Caudate nucleus (tissue), 63 donors: ENCODE measurements at places on chromosomes 1 and 21.

GRCh38 chr1:151458802-151459330 is 428 bp downstream of the POGZ start:
- DNase-seq, result no peak

DNA sequence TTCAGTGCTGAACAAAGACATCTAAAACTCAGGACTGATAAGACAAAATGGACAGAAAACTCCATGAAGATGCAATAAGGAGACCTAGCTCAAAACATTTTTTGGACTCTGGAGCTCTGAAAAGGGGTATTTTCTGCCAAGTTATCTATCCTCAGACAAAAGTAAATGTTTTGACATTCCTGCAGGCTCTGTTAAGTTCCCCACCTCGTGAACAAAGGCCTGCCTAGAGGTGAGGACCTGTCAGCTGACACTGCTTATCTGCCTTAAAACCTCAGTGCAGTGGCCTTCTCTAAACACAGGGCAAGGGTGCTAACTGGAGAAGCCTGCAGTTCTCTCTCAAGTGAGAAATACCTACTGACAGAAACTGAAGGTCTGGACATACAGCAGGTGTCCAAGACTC is 41.1 kb downstream of the COLGALT2 start:
- no peak for DNase-seq

GRCh38 chr1:153661111-153661708 is 2.7 kb downstream of the SNAPIN start:
- DNase-seq, result no peak

DNA sequence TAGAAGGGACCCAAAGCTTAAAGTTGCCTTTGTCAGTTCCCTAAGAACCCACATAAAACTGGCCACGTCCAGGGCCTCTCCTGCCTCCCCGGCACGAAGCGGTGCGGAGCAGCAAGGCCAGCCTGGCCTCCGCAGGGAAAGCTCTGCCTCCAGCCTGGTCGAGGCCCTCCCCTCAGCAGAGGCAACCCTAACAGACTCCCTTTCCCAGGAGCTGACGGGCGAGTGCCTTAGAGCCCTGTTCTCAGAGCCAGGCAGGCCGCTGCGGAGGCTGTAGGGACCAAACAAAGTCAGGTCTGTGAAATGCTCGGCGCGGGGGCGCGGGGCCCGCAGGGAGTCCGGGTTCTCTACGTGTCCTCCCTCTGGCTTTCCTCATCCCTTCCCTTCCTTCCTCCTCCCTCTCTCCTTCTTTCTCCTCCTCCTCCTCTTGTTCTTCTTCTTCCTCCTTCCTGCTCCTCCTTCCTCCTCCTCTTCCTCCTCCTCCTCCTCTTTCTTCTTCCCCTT is 40.7 kb downstream of the RIPK4 start:
- DNase-seq, result no peak

- DNase-seq, result no peak
Measured at GRCh38 chr1:52917581-52917980, 4.0 kb downstream of the ECHDC2 start.

GRCh38 chr1:167184081-167184480 is 36.6 kb upstream of the POU2F1 start:
- DNase-seq, result no peak
